Esophagus squamous epithelium (tissue), 5 donors: ENCODE measurements at places on chromosomes 16 and 17.

- no peak for DNase-seq
These were observed 5.2 kb upstream of the NUBP1 start for GRCh38 chr16:10738231-10739077.

GRCh38 chr17:14124854-14125253, 55.5 kb downstream of the COX10 start:
- no peak for DNase-seq

GRCh38 chr17:70563281-70563820, 394.0 kb downstream of the KCNJ2 start:
- no peak for DNase-seq

DNA sequence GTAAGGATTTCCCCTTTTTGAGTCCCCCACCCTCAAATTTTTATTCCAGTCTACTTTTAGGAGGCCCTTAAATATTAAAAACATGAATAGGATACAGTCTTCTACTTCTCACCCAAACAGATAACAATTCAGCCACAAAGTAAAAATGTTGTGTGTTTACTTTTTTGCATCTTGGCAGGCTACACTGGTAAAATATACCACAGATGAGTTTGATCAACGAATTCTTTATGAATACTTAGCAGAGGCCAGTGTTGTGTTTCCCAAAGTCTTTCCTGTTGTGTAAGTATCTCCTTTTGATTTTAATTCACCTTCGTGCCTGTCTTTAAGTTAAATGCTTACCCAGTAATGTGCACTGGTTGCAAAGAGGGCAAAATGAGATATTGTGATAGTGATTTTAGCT, 34.4 kb upstream of the RAB11FIP4 start:
- no peak for DNase-seq

- DNase-seq: no peak
These were observed 37.6 kb downstream of the HASPIN start for GRCh38 chr17:3761036-3761917.

DNA sequence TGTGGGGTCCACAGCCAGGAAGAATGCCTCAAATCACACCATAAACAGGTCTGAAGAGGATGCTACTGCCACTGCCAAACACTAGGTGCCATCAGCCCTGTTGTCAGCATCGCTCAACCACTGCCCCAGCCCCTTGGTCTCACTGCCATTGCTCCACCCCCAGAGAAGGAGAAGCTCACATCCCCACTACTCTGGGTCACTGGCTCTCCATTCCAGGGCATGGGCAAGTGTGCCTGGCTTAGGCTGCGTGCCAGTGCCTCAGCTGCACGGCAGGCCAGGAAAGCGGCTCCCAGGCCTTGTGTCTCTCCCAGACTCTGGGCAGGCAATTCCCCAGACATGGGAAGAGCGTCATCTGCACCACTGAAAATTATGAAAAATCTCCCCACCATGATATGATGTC, 1.2 kb upstream of the IGSF6 start:
- no peak for DNase-seq

DNA sequence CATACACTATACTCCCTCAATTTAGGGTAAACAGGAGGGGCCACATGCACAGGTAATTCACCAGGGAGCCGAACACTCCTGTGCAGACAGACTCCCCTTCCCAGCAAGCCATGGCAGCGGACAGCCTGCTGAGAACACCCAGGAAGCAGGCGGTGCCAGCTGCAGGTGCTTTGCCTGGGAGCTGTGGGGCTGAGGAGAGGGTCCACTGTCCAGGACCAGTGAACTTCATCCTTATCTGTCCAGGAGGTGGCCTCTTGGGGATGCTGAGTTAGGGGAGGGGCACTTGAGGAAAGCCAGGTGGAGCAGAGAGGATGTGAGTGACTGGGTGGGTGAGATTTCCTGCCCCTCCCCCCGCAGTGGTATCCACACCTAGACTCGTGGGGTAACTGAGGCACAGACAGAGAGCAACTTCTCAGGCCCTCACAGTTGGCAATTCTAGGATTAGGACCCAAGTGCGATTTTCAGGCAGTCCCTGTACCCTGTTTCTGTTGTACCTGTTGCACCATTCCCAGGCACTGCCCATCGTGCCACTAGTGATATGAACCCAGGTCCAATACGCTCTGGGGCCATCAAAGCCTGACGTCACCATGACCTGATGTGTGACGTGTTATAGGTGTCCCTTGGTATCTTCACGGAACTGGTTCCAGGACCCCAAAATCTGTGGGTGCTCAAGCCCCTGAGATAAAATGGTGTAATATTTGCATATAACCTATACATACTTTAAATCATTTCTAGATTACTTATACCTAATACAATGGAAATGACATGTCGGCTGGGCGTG, 1.2 kb downstream of the GRN start:
- DNase-seq: no peak

- DNase-seq: no peak
These were observed 14.2 kb downstream of the CRYM start for GRCh38 chr16:21263640-21264570.

DNA sequence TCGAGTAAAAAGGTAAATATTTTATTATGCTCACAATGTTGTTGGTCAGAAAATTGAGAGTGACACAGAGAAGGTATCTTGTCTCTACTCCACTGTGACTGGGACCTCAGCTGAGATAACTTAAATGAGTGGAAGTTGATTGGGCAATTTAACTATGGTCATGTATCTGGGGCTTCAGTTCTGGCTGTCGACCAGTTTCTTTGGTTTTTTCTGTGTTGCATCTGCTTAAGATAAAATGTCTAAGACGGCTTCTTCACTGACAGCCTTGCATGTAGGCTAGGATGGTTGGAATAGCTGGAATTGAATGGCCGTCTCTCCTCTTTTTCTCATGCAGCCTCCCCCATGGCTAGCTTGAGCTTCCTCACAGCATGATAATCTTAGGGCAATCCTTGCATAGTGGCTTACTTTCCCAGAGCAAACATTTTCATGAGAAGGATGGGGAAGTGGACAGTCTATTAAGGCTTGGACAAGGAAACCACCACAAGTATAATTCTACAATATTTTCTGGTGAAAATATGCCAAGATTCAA, 433.7 kb downstream of the KIF2B start:
- DNase-seq: no peak

DNA sequence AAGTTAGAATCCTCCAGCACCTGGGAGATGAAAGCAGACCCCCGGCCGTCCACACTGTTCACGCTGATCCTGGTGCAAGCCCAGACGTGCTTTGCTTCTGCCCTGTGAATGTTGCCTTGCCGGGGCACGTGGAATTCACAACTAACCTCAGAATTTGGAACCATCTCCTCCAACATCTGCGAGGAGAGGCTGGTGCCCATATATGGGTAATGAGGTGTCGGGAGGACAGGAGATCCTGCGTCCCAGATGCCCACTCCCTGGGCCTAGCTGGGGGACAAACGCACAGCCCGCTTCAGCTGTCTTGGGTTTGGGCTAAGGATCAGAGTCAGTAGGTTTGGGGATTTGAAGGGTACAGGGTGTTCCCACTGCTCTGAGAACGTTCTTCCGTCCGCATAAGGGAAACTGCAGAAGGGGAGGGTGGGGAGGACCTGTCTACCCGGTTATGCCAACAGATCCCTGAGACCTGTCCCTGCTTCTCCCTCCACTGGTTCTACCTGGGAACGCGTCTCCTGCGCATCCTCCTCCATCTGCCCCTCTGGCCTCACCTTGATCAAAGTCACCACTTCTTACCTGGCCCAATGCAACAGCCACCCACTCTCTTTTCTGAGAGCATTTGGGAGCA, 14.1 kb downstream of the PPL start:
- no peak for DNase-seq

- no peak for DNase-seq
These were observed 9.9 kb downstream of the CAPNS2 start for GRCh38 chr16:55576384-55576783.

DNA sequence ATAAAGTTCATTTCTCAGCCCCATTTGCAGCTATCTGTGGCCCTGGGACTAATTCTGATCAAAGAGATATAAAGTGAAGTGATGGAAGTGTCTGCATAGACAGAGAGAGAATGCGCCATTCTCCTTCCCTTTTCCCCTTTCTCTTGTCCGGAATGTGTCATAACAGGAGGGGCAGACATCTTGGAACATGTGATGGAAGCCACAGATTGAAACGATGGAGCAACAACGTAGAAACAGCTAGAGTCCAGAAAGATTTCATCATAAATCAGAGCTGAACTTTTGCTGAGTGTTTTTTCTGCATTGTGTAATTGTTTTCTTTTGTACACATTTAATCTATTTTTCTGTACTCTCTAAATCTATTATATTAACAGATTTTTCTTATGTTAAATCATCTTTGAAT, 11.3 kb downstream of the ASGR1 start:
- no peak for DNase-seq

- DNase-seq: no peak
These were observed 205.7 kb downstream of the SNX29 start for GRCh38 chr16:12182212-12182611.

GRCh38 chr16:9837481-9837880, 344.7 kb downstream of the GRIN2A start:
- no peak for DNase-seq

- DNase-seq: no peak
These were observed 6.1 kb downstream of the SGSM2 start for GRCh38 chr17:2343421-2343820.

DNA sequence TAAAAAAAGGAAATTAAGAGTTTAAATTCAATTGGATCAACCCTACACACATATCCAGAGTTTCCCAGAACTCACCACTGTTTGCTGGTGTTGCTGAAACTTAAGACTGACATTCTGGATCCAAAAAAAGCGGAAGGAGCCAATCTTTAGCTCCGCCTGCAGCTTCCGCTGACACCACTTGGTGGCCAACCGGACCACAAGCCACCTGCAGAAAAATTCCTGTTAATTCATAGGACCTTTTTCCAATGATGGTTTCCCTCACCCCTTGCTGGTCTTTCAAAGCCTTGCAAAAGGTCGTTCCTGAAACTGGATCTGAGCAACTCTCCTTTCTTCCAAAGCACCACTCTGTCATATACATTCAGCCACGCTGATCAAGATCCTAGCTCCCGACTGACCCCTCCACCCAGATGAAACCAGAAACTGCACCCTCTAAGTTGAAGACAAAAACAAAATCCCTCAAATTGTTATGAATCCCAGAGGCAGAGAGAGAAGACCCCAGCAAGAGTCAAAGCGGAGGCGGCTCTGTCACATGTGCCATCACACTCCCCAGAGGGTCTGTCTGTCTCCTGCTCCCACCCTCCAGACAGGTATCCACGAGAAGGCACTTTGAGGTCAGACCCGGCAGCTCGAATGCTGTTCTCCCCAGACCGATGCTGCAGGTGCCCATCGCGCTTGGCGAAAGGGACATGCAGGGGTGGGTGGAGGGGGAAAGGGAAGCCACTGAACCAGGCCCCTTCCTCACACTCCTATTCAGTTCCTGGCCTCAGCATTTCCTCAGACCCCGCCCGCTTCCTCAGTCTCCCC, 773 bp downstream of the BLTP2 start:
- no peak for DNase-seq

GRCh38 chr17:51120357-51120738, 320 bp downstream of the SPAG9 start:
- DNase-seq: no peak

GRCh38 chr16:86824751-86825296, 246.5 kb downstream of the FOXL1 start:
- DNase-seq: no peak

DNA sequence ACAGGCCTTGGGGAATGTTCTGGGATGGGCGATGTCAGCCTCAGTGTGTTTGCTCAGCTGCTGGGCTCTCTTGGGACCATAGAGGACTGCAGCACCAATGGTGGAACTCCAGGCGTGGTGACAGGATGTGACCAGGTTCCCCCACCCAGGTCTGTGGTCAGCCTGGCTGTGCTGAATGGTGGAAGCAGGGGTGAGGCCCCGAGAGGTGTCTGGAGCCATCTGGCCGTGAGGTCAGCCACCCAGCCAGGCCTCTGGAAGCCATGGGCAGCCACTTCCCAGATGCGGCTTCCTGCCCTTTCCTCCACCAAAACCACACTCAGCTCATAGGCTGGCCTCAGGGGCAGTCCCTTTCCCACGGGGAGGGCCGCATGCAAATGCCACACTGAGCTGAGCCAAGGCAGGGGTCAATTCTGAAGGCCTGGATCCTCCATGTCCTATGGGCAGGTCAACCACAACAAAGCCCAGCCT, 7.8 kb upstream of the MAPK7 start:
- DNase-seq: no peak

DNA sequence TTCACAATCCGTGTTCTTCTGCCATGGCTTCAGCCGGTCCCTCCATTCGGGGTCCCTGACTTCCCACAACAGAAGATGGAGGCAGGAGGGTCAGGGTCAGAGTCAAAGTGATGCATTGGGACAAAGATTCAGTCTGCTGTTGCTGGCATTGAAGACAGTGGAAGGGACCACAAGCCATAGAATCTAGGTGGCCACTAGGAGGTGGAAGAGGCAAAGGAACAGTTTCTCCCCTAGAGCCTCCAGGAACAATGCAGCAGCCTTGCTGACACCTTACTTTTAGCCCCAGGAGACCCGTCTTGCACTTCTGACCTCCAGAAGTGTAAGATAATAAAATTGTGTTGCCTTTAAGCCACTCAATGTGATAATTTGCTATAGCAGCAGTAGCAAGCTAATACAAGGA, 55.9 kb downstream of the MFSD11 start:
- no peak for DNase-seq

DNA sequence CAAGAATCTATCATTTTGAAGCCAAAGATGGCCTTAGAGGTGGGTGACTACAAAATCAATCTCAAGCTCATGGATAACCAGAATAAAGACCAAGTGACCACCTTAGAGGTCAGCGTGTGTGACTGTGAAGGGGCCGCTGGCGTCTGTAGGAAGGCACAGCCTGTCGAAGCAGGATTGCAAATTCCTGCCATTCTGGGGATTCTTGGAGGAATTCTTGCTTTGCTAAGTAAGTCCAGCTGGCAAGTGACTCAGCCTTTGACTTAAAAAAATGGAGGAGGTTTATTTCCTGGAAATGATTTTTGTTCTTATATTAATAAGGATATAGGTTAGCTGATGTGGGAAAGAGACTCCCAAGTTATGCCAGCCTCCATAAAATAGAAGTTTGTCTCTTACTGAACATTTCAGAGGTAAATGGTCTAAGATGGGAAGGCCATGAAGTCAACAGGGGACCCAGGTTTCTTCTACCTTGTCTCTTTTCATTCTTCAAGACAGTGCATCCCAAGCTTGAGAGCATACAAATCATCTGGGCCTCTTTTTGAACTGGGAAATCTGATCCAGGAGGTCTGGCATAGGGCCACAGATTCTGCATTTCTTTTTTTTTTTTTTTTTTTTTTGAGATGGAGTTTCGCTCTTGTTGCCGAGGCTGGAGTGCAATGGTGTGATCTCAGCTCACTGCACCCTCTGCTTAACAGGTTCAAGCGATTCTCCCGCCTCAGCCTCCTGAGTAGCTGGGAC, 19.8 kb upstream of the TANGO6 start:
- no peak for DNase-seq
